ENCODE measurements at places on chromosomes 5 and 9. TPM values are rescaled to one million over a fixed set of nuclear protein-coding genes. Genes with fewer than 3 reads are reported as not detected.

GRCh38 chr9:75133396-75133795 is 45.1 kb downstream of the OSTF1 start:
- no peaks in the 10 kb centered on the region for H3K27me3 ChIP-seq
- H3K4me1 ChIP-seq = no peaks in the 10 kb centered on the region
- no peak overlapping the region for H3K27ac ChIP-seq
- no peak for DNase-seq

GRCh38 chr5:86807046-86808031 is 189.6 kb downstream of the COX7C start:
- H3K27ac ChIP-seq = no peak overlapping the region
- H3K4me1 ChIP-seq = no peaks in the 10 kb centered on the region
- H3K36me3 ChIP-seq = no peaks in the 10 kb centered on the region

GRCh38 chr5:125277494-125278154 is 531.2 kb upstream of the ZNF608 start:
- no peaks in the 10 kb centered on the region for H3K27me3 ChIP-seq
- no peaks in the 10 kb centered on the region for H3K36me3 ChIP-seq
- no peak for DNase-seq
- no peak overlapping the region for H3K27ac ChIP-seq
- H3K4me1 ChIP-seq = no peaks in the 10 kb centered on the region
- H3K4me3 ChIP-seq = no peak overlapping the region

- peak; percentile 85 for DNase-seq
- H3K36me3 ChIP-seq = no peaks in the 10 kb centered on the region
- no peaks in the 10 kb centered on the region for H3K27me3 ChIP-seq
- peak overlapping the region; percentile 73 for H3K27ac ChIP-seq
- no peak overlapping the region for H3K4me3 ChIP-seq
- peaks cover 14% of the 10 kb centered on the region for H3K4me1 ChIP-seq
Observed at GRCh38 chr5:124906339-124907097, 160.1 kb upstream of the ZNF608 start.

DNA sequence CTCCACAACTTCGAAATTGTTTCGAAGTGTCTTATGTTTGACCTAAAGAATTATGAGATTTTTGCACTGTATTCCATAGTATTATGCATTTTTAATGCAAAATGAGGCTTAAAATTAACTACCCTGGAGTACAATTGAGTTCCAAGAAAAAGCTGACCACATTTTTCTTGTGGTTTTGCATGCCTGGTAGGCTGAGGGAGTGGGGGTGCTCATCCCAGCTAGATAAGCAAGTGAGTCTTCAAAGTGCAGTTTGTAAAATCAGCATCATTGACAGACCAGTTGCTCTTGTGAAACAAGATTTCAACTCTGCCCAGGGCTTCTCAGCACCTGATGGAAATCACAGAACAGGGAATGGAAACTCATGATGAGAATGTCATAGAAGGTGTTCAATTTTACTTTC is 17.0 kb upstream of the NDUFS4 start:
- H3K27me3 ChIP-seq = no peaks in the 10 kb centered on the region
- no peaks in the 10 kb centered on the region for H3K36me3 ChIP-seq
- H3K4me3 ChIP-seq = no peak overlapping the region
- no peaks in the 10 kb centered on the region for H3K4me1 ChIP-seq
- no peak for DNase-seq
- no peak overlapping the region for H3K27ac ChIP-seq

DNA sequence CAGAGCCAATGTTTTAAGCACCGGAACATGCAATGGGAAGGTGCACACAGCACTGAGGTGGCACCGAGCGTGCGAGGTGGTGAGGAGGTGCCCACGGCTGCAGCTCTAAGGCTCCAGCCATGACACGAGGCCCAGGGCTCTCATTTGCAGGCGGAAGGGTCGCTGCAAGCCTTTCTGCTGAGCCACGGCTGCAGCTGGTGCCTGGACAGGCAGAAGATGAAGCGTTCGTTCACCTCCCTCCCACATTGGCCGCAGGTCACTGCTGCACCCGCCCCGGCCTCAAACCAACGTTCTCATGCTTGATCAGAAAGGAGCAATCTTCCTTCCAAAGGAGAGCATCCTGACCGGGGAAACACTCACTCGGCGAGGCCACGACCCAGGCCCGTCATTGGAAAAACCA is 4.5 kb upstream of the INPP5E start:
- H3K27ac ChIP-seq = no peak overlapping the region
- no peak overlapping the region for H3K4me3 ChIP-seq
- H3K36me3 ChIP-seq = no peaks in the 10 kb centered on the region
- H3K27me3 ChIP-seq = no peaks in the 10 kb centered on the region
- H3K4me1 ChIP-seq = no peaks in the 10 kb centered on the region

GRCh38 chr5:173535976-173536639 is 80.3 kb downstream of the BOD1 start:
- H3K27ac ChIP-seq = no peak overlapping the region
- H3K4me3 ChIP-seq = no peak overlapping the region
- no peak for DNase-seq

GRCh38 chr9:115117999-115118878 is at the start of gene TNC:
TSS of gene TNC (minus strand) at chr9:115118157. CDS start at chr9:115091018, 27,139 bp downstream.
- peak within 1 kb of the TSS; percentile 40 for H3K4me3 ChIP-seq
- H3K27ac ChIP-seq = peak within 1 kb of the TSS; percentile 89
- no peaks in the 10 kb centered on the region for H3K27me3 ChIP-seq

DNA sequence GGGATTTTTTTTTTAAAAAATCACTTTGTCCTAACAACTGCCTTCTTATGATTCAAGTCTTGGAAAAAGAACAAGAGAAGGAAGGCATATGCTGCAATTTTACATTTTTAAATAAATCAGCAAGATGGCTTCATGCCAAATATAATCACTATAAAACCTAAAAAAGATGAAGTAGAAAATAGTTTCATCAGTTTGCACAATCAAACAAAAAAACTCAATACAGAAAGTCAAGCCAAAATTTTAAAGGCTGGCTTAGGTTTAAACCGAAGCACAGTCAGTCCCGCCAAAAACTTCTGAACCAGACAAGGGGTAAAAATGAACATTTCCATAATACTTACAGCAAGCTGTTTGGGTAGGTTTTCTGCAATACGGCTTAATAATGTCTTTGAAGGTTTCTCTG is 57.3 kb downstream of the ZFR start:
- H3K27ac ChIP-seq = peak overlapping the region; percentile 58
- no peak overlapping the region for H3K4me3 ChIP-seq
- no peak for DNase-seq
- no peaks in the 10 kb centered on the region for H3K4me1 ChIP-seq
- H3K36me3 ChIP-seq = no peaks in the 10 kb centered on the region

DNA sequence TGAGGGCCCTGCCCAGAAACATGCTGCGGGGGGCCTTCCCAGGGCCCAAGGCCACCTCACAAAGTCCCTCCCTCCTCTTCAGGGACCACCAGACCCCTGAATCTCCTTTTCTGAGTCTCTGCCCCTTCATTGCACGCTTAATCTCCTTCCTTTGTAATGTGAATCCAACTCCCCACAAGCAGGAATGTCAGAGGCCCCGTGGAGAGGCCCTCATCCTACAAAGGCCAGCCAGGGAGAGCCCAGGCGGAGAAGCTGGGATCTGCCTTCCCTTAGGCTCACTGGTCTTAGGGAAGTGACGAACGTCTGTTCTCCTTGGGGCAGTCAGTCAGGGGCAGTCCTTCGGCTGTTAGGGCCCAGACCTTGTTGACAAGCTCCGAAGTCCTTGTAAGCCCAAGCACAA is 2.3 kb downstream of the SMIM33 start:
- H3K4me1 ChIP-seq = no peaks in the 10 kb centered on the region
- H3K27ac ChIP-seq = peak overlapping the region; percentile 55
- no peak overlapping the region for H3K4me3 ChIP-seq
- H3K27me3 ChIP-seq = no peaks in the 10 kb centered on the region

GRCh38 chr9:114344692-114345091 is 15.0 kb downstream of the ORM2 start:
- H3K4me1 ChIP-seq = peaks cover 9% of the 10 kb centered on the region
- H3K27me3 ChIP-seq = no peaks in the 10 kb centered on the region
- H3K4me3 ChIP-seq = no peak overlapping the region
- no peak for DNase-seq

GRCh38 chr9:87630266-87630665 is 95.7 kb upstream of the CTSL start:
- H3K4me1 ChIP-seq = no peaks in the 10 kb centered on the region
- H3K36me3 ChIP-seq = no peaks in the 10 kb centered on the region
- H3K27ac ChIP-seq = no peak overlapping the region
- DNase-seq = no peak
- H3K27me3 ChIP-seq = no peaks in the 10 kb centered on the region

GRCh38 chr5:45414620-45415573 is 281.3 kb downstream of the HCN1 start:
- H3K27ac ChIP-seq = no peak overlapping the region
- H3K4me1 ChIP-seq = no peaks in the 10 kb centered on the region
- H3K36me3 ChIP-seq = no peaks in the 10 kb centered on the region
- DNase-seq = no peak
- H3K4me3 ChIP-seq = no peak overlapping the region
- no peaks in the 10 kb centered on the region for H3K27me3 ChIP-seq

DNA sequence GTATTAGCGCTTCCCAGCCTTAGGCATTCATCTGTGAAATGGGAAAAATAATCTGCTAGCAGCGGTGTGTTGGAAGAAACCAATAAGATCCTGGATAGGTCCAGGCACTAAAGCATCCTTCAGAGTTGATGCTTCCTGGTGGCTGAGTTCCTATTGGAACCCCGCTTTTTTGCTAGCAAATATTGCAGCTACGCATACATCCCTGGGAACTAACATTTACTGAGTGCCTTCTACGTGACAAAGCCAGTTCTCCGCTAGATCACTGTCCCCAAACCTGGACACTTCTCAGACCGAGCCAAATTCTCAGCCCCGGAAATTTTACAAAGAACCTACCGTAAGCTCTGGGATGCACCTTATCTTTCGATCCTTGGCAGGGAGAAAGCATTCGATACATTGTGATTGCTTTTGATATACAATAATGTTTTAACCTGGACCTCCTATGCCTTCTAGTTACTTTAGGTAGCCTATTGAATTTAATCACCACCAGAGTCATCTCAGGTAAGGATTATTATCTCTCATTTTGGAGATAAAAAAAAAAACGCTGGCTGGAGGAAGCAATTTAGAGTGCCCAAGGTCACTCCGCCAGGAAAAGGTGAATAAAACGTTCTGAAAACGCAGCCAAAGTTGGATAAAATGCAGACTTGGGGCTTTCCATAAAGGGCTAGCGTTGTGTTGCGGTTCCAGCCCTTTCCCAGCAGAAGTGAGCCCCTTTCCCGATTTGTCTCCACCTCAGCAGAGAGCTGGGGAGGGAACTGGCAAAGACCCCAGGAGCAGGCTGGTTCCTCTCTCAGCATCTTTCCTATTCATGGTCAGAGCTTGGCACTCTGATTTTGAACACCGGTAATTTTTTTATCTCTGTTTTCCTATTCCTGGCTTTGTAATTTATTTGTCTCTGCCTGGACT is 2.6 kb upstream of the MSX2 start:
- DNase-seq = no peak
- H3K4me1 ChIP-seq = no peaks in the 10 kb centered on the region
- H3K4me3 ChIP-seq = no peak overlapping the region
- H3K27me3 ChIP-seq = no peaks in the 10 kb centered on the region
- no peaks in the 10 kb centered on the region for H3K36me3 ChIP-seq

The PCDHGA6 gene
- total RNA-seq = 16.6 TPM

The PCDHB16 gene
- total RNA-seq = 3.8 TPM

The OR1N1 gene
- not detected for total RNA-seq

The ANKRD18B gene
- total RNA-seq = 0.28 TPM

Measured in uterus (tissue), 4 donors.